ENCODE measurements at places on chromosomes 2 and 18.

DNA sequence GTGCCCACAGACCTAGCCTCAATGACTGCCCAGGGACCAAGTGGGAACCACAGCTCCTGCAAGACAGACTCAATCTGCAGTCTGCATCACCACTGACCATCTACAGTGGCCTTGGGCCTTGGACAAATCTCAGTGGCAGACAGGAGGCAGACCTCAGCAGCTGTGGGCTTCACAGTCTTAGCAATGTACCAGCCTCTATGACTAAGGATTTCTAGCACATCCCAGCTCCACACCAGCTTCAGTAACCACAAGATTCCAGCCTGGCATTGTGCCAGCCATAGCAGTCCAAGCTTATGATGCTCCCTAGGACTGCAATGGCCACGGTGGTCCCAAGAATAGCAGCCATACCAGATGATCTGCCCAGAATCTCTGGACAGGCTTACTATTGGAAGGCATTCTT is 19.6 kb upstream of the WDR75 start:
- DNase-seq, result no peak

- DNase-seq, result no peak
Measured at GRCh38 chr2:13481201-13481600, 764.5 kb downstream of the TRIB2 start.

DNA sequence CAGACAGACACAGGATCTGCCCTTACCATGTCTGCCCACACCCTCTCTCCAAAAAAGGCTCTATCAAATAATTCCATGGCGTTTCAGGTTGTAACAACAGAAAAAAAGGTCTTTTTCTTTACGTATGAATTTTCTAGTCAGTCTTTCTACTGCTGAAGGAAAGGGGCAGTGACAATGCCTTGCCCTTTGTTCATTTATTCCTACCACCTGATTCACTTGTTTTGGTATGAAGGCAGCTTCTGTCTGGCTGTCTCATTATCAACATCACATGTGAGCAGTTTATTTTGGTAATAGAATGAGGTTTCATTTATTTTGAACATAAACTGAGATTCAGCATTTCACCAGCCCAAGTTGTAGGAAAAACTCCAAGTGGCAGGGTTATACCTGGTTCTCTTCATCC is 94.3 kb upstream of the KLF7 start:
- DNase-seq, result no peak

- DNase-seq, result no peak
Measured at GRCh38 chr2:239950144-239951128, 74.7 kb downstream of the NDUFA10 start.

- no peak for DNase-seq
Measured at GRCh38 chr18:7221424-7222155, 9.3 kb upstream of the LRRC30 start.

DNA sequence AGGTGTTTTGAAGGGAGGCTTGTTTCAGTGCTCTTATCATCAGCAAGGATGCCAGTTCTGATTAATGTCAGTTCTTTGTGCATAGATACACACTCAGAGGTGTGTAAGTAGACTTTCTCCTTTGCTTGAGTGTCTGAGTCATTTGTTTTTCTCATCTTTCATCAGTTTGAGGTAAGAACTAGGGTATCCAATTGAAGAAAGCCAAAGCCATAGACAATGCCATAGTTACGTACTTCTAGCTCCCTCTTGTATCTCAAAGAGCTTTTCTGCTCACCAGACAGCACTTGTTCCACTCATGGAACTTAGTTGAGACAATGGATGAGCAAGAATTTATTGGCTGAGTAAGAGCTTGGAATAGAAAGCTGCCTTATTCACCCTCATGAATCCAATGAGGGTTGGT is 520.1 kb downstream of the PIK3C3 start:
- no peak for DNase-seq

DNA sequence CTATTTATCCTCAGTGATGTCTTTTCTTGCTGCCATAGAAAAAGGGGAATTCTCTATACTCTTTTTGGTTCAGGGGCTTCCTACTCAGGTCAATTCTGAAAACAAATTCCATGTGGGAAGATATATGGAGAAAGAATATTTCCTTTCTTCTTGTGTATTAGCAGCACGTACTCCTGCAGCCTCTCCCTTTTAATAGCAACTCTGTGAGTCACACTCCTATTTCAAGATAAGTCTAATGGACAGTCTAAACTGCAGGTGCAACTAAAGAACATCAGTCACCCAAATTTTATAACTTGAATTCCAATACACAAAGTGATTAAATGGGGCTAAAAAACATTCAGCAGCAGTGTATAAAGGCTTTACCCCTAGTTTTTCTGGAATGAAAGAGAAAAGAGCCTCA is 942.2 kb downstream of the CNTNAP5 start:
- DNase-seq, result no peak

- no peak for DNase-seq
Measured at GRCh38 chr2:203583701-203584100, 48.6 kb upstream of the RAPH1 start.

GRCh38 chr2:67524213-67524612 is 127.1 kb downstream of the ETAA1 start:
- no peak for DNase-seq

DNA sequence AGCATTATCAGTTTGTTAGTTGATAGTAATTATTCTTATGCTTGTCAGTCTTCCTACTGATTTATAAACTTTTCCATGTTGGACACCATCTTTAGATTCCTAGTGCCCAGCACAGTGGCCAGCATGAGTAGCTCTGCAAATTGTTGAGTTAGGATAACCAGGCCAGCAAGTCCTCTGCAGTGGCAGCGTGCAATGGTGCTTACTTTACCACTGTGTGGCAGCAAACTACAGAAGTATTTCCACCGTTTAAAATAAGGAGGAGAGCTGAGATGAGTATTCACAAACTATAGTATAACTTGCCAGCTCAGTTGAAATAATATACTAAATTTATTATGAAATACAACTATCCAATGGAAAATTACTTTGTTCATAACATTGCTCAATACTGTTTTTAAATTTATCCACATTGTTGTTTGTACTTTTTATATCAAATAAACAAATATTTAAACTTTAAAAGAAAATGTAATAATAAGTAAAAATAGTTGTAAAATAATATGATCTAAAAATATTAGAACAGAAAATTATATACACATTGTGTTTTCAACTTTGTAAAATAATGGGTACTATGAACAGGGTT is 9.3 kb upstream of the THADA start:
- no peak for DNase-seq
